ENCODE measurements at places on chromosomes 16 and 17.

DNA sequence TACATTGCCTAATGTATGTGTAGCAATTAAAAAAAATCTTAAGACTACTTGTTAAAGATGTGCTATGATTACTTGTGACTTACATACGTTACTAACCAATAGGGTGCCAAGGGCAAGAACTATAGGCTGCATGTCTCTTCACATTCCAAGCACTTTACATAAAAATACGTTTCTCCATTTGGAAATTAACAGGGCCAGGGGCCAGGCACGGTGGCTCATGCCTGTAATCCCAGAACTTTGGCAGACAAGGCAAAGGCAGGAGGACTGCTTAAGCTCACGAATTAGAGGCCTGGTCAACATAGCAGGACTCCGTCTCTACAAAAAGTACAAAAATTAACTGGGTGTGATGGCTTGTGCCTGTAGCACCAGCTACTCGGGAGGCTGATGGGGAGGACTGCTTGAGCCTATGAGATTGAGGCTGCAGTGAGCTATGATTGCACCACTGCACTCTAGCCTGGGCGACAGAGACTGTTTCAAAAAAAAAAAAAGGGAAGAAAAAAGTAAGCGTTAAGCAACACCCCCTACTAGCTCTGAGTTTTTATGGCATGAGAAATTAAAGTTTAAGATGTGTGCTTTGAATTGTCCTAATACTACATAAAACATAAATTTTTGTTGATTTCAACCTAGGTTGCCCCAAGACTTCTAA lies 12.3 kb downstream of the PSMD12 start:
- DNase-seq, result no peak

- no peak for DNase-seq
Measured at GRCh38 chr16:22307838-22308237, 10.6 kb downstream of the POLR3E start.

DNA sequence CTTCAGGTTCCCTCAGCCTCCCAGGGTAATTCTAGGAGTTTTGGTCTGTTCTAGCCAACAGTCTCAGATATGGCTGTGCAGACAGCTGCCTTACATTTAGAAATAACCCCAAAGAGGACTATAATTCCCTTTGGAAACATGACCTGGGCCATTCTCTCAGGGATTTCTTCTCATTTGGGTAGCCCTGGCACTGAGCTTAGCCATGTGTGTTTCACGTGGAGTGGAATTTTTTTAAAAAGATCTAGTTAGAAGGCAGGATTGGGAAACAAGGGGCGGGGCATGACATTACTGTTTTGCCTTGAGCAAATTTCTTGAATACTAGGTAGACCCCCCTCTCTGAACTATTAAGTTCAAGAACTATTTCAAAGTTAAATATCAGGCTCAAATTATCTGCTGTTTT lies 29.6 kb upstream of the MRC2 start:
- no peak for DNase-seq

- no peak for DNase-seq
Measured at GRCh38 chr17:14298947-14299279, 2.0 kb upstream of the HS3ST3B1 start.

DNA sequence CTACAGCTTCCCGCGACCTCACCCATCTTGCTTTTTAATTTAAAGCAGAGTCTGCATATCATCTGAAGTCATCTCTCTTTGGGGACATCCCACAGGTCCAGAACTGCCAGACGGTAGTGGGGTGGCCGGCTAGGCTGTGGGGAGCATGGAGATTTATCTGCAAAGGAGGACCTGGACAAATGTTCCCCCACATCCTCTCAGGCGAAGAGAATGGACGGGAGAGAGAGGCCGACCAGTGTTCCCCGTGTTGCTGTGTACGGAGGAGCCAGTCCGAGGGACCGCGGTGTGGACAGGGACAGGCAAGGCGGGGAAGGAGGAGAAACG lies 665 bp upstream of the MT1M start:
- no peak for DNase-seq

DNA sequence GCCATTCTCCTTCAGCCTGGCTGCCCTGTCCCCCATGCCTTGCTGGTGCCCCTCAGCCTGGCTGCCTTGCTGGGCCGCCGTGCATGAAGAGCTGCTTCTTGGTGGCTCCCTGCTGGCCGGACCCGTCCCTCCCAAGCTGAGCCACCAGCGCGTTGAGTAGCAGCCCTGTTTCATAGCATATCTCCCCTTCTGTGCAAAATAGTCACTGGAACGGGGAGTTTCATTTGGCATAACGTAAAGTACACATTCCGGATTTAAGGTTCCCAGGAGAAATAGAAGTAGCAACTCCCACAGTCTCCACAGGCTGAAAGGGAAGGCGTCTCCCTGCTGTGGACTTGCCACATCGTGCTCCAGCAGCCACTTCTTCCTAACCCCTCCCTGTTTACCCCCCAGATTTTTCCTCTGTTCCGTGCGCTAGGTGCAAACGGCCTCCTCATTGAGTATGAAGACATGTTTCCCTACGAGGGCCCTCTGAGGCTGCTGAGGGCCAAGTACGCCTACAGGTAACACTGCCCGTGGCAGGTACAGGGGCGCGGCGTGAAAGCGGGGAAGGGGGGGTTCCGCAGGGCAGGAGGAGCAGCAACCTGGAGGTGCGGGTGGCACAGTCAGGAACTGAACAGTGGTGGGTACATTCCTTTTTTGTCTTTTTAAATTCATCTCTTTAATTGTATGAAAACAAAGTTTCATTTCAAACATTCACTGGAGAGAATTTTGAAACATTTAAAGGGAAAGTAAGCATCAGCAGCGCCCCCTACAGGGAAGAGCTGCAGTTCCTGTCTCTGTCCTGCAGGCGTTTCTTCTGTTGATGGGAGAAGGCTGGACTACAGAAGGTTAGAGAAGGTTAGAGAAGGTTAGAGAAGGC lies 5.8 kb upstream of the OGFOD3 start:
- DNase-seq, result peak; percentile 35

GRCh38 chr16:80611171-80611929 lies 70.6 kb downstream of the DYNLRB2 start:
- no peak for DNase-seq

- DNase-seq, result no peak
Measured at GRCh38 chr17:80761110-80761871, 216.7 kb downstream of the RPTOR start.

- no peak for DNase-seq
Measured at GRCh38 chr17:8391711-8392110, 5.9 kb downstream of the RNF222 start.

- DNase-seq, result no peak
Measured at GRCh38 chr16:27281243-27281642, 12.7 kb upstream of the NSMCE1 start.

GRCh38 chr16:52113533-52114183 lies 433.3 kb downstream of the TOX3 start:
- DNase-seq, result no peak

DNA sequence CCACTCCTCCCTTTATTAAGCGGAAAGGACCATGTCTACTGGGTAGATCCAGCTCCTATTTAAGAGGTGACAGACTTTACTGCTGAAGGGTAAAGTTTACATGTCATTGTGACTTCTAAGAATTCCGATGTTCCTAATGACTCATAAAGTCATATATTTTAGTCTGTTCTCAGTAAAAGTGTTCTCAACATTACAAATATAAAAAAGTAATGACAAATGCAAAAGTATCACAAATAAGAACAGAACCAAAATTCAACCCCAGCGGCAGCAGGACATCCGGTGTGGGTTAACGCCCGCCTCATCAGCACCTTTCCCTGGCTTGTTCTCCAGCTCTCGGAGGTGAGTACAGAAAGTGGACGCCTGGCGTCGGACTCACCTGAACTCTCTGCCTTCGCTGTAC lies 6.8 kb downstream of the AXIN1 start:
- no peak for DNase-seq

DNA sequence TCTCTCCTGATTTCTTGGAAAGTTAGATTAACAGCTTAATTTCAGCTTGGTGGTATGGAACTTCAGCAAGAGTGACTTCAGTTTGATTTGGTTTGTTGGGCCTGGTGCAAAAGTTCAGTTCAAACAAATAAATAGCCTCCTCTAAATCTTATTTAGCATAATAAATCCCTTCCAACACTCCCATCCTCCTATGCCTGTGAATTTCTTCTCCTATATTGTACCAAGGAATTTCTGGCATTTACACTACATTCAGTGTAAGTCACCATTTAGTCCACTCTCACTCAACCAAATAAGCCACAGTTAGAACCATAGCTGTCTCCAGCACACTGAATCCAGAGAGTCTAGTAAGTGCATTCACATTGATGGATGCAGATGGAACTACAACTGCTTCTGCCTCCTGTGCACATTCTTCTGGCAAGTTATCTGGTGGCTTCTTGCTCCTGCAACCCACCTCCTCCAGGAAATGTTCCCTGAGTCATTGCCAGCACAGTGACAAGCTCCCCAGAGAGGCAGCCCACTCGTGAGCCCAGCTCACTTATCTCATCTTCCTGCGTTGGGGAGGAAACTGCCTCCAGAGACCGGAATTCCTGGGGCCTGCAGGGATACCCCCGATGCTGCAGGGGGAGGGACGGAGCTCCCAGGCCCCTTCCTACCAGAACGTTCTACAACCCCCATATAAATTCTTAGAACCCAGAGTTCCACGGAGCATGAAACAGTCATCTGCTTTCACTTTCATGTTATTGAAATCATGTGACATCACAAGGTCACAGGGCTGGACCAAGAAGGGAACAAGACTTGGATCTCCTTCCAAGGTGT lies 318.3 kb downstream of the PHKB start:
- DNase-seq, result no peak

GRCh38 chr17:55480631-55481315 lies 30.5 kb downstream of the SMIM36 start:
- no peak for DNase-seq

GRCh38 chr16:11310997-11311561 lies 29.9 kb upstream of the PRM1 start:
- no peak for DNase-seq

- no peak for DNase-seq
Measured at GRCh38 chr17:329784-330420, 22.7 kb downstream of the RPH3AL start.

GRCh38 chr17:66957951-66958579 lies 6.4 kb upstream of the CACNG4 start:
- DNase-seq, result no peak

GRCh38 chr17:56186222-56186786 lies 33.0 kb downstream of the ANKFN1 start:
- DNase-seq, result no peak

GRCh38 chr16:4989391-4990006 lies 31.4 kb downstream of the SEC14L5 start:
- no peak for DNase-seq

DNA sequence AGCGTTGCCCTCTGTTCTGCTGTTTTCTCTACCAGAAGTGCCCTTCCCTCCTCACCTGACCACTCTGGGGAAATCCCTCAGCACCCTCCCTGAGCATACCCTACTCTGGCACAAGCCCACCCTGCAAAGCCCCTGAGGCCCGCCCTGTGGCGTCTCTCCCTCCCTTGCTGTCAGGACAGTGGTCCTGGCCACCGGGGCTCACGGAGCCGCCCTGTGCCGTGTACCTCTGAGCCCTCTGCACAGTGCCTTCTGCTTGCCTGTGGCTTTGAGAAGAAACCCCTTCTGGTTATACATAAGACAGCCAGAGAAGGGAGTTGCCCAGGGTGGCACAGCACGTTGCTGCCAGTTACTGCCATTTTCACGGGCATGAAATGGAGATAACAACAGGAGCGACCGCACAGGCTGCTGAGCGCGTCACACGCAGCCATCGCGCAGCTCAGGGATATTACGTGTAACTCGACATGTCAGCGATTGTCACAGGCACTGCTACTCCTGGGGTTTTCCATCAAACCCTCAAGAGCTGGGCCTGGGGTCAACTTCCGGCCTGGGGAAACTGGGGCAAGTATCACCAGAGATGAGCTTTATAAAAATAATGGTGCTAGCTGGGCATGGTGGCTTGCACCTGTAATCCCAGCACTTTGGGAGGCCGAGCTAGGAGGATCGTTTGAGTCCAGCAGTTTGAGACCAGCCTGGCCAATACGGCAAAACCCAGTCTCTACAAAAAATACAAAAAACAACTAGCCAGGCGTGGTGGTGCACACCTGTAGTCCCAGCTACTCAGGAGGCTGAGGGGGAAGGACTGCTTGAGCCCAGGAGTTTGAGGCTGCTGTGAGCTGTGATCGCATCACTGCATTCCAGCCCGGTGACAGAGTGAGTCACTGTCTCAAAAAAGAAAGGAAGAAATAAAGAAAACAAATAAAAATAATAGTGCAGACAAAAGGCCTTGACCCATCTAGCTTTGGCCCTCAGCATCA lies 14.8 kb downstream of the SCGB1C2 start:
- DNase-seq, result no peak

DNA sequence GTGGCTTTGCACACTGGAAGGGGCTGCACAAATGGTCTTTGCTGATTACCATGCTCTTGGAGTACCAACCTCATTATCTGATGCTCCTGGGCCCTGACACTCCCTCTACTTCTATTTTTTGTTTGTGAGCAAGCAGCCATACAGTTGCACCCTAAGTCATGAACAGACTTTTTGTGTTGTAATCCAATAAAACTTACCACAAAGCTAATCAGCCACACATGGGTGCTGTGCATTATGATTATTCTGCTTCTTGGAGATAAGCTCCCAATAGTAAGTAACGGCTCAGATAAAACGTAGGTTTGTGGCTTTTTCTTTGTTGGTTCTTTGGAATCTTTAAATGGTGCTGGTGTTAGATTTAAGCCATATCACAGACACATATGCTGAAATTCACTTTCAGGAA lies 76.2 kb downstream of the CCT6B start:
- DNase-seq, result no peak

DNA sequence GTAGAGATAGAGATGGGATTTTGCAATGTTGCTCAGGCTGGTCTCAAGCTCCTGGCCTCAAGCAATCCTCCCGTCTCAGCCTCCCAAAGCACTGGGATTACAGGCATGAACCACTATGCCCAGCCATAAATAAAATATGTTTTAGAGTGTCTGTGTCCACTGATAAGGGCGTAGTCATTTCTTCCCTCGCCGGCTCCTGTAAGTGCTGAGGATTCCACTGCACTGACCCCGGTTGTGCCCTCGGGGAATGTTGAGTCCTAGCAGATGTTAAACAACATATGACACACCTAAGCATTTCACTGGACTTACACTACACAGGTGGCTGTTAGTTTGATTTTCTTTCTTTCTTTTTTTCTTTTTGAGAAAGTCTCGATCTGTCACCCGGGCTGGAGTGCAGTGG lies 5.6 kb upstream of the SHMT1 start:
- peak; percentile 34 for DNase-seq

DNA sequence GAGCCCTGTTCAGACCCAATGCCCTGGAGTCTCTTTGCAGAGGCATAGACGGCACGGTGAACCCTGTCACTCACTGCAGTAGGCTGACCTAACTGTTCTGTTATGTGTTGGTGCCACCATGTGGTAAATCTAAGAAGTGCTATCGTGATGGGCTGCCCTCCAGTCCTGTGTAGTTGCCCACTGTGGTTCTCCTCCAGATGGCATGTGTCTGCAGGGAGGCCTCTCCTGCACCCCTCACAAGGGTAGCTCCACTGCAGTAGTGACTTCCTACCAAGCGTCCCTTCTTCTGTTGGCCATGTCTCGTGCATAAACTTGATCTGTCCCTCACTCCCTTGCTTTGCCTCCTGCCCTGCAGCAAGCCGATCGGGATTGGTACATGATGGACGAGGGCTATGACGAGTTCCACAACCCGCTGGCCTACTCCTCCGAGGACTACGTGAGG lies 5.8 kb downstream of the DHX38 start:
- DNase-seq, result peak; percentile 80

- no peak for DNase-seq
Measured at GRCh38 chr17:48584223-48584741, 5.8 kb downstream of the HOXB3 start.
